Lung microvascular endothelial cell (primary cell): ENCODE measurements at places on chromosomes 12 and 14. TPM values are rescaled to one million over a fixed set of nuclear protein-coding genes. Genes with fewer than 3 reads are reported as not detected.

GRCh38 chr12:6965714-6966113, 4.8 kb downstream of the PHB2 start:
- DNase-seq = no peak

GRCh38 chr14:84937449-84937848, 592.5 kb upstream of the FLRT2 start:
- DNase-seq = no peak

TXNDC16 gene
- 2.2 and 2.6 TPM in 2 replicates for total RNA-seq

DNA sequence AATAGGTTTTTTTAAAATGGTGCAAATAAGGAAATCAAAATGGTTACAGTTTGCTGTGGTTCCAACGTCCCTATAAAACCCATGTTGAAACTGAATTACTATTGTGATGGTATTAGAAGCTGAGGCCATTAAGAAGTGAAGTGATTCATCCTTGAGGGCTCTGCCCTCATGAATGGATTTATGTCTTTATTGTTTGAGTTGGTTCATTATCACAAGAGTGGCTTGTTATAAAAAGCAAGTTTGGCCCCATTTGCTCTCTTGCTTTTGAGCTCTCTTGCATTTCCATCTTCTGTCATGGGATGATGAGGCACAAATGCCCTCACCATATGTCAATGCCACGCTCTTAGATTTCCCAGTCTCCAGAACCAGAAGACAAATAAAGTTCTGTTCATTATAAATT, 62.3 kb downstream of the PRKD1 start:
- no peak for DNase-seq

- DNase-seq = no peak
Observed at GRCh38 chr12:916240-916639, 33.3 kb downstream of the RAD52 start.

DNA sequence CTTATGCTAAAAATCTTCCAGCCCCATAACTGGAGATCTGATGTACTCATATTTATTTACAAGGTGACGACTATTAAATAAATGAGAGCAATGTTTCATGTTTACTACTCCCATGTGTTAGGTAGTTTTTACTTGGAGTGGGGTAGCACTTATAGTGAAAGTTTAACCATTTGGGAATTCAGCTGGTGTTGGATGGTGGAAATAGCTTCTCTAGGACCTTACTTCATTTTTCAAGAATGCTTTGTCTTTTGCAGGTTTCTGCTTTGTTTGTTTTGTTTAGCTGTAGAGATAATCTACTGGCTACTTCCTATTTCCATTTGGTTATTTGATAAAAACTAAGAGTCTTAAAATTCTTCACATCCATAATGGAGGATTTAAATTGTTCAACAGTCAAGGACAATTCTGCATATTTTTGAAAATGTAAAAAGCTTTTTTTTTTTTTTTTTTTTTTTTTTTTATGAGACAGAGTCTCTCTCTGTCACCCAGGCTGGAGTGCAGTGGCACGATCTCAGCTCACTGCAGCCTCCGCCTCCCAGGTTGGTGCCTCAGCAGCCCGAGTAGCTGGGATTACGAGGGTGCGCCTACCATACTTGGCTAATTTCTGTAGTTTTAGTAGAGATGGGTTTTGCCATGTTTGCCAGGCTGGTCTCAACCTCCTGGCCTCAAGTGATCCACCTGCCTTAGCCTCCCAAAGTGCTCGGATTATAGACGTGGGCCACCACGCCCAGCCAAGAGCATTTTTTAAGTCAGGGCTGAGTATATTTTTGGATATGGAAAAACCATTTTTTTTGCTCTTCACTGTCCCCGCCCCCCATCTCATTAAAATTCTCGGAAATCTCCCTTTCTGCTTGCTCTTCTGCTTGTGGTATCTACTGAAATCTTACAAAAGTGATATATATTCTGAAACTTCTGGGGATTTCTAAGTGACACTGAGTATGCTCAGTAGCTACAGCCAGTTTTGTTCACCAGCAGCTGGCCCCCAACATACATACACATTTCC, 1.4 kb upstream of the ABCD2 start:
- no peak for DNase-seq

GRCh38 chr12:45794422-45794821, 64.9 kb downstream of the ARID2 start:
- no peak for DNase-seq

DNA sequence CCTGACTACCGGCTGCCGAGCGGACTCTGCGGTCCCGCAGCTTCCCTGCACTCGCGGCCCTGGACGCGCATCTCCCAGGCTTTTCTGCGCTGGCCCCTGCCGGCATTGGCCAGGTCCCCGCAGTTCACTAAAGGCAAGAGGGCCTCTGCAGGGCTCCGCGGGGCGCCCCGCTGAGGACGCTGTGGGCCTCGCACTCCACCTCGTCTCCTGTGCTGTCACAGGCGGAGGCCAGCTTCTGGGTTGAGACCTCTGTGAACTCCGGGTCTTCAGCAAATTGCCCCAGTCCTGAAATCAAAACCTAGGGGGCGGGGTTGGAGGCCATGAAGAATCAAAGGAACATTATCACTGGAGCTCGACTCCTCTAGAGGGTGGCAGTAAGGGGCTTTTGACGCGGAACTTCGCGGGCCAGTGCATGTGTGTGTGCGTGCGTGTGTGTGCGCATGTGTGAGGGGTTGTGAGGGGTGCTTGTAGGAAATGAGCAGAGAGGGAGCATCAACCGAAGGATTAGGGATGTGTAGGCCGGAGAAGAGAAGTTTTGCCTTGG, 68.5 kb upstream of the CAPRIN2 start:
- peak; percentile 43 for DNase-seq

PAN2 gene
- 5.7 and 10.9 TPM in 2 replicates for total RNA-seq

TMEM30B gene
- total RNA-seq = 0.20 and 0.22 TPM in 2 replicates

MOK gene
- total RNA-seq = 0.65 and 1.2 TPM in 2 replicates

DNA sequence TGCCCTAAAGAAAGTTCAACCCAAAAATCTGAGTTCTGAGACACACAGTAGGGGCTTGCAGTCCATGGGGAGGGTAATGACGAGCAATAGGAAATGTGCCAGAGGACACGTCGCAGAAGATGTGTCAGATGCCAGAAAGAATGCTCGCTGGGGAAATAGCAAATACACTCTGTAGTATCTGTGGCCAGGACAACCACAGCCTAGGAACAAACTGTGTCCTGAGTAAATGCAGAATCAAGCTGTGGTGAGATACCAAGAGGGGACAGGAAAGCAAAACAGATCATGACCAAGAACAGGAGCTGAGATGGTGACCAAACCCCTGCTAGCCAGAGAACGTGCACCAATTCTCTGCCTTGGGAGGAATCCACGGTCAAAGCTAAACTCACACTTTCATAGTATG, 9.1 kb downstream of the CRACR2A start:
- no peak for DNase-seq
